ENCODE measurements at places on chromosomes 3 and 15.

GRCh38 chr15:101111570-101112262 is 140.1 kb downstream of the CHSY1 start:
- no peak for DNase-seq

- no peak for DNase-seq
Measured at GRCh38 chr3:119653876-119654275, 6.5 kb downstream of the POPDC2 start.

GRCh38 chr3:139937674-139938279 is 2.8 kb downstream of the CLSTN2 start:
- no peak for DNase-seq

GRCh38 chr3:177824190-177824786 is 627.0 kb upstream of the TBL1XR1 start:
- no peak for DNase-seq

DNA sequence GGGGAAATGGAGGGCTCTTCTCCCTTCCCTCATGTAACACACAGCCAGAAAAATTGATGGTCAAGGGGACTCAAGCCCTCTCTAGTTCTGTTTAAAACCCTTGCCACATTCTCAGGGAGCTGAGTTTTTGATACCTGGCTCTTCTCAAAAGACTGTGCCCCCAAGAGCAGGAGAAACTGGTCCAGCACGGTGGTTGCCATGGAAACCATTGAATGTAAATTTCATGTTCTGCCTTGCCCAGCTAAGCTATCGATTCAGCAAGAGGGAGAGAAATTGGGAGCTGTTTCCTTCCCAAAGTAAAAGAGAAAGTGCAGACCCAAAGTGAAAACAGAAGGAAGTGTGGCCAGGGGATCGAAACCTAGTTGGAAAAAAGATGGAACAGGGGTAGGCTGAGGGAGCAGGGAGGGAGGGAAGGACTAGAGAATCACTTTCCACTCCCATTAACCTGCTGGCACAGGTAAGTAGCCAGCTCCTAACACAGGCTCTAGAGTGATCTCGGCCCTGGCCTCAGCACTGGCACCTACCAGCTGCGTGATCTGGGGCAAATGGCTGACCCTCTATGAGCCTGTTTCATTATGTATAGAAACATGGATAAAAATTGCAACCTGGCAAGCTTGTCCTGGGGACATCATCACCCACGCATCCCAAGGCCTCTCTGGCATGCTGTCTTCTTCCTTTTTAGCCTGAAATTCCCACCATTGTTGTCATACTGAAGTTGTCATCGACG is 140.9 kb downstream of the TPRA1 start:
- DNase-seq = no peak

DNA sequence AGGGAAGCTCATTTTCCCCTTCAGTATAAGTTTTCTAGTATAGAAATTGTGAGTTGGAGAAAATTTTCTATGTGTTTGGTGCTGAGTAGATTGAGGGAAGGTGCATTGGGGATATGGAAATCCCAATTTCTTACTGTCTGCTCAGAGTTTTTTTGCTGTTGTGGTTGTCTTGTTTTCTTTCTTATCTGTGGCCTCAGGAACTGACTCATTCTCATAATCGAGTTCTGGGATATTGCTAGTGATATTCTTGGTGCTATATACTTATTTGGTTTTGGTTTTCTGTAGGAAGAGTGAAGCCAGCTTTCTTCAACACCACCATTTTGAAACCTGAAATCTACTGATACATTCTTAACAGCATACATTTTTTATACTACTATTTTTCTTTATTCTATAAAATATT is 869.2 kb downstream of the DIPK2A start:
- no peak for DNase-seq

- DNase-seq = no peak
Measured at GRCh38 chr15:43102187-43102586, 3.7 kb downstream of the UBR1 start.

DNA sequence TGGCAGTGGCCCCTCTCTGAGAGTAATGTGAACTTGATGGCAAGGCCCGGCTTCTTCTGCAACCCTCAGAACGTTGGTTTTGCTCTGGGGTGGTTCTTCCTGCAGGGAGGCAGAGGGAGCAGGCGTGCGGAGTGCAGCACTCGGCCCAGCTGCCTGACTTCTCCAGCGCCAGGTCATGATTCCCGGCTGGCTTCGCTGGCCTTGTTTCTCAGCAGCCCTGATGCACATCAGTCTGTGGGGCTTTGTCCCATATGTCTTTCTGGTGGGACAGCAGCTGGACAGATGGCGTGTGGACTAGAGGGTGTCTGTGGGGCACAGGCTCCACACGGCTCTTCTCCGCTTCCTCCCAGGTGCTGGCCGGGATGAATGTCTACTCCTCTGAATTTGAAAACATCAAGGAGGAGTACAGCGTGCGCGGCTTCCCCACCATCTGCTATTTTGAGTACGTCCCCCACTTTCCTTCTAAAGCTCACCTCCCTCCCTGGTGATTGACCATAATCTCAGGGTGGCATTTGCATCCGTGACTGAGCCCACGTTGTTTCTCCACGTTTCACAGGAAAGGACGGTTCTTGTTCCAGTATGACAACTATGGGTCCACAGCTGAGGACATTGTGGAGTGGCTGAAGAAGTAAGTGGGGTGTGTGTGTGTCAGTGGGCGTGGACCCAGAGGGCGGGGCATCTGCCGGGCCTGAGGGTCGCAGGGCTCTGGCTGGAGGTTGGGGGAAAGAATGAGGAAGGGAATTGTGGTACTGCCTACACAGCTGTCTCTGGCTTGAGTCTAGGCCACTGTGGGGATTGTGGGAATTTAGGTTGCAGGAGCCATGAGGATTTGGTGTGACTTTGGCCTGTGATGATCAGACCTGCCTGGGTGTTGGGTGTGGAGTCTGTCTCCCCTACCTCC is 57.1 kb downstream of the PDIA5 start:
- no peak for DNase-seq

GRCh38 chr3:100001526-100002270 is 112.6 kb downstream of the FILIP1L start:
- no peak for DNase-seq

DNA sequence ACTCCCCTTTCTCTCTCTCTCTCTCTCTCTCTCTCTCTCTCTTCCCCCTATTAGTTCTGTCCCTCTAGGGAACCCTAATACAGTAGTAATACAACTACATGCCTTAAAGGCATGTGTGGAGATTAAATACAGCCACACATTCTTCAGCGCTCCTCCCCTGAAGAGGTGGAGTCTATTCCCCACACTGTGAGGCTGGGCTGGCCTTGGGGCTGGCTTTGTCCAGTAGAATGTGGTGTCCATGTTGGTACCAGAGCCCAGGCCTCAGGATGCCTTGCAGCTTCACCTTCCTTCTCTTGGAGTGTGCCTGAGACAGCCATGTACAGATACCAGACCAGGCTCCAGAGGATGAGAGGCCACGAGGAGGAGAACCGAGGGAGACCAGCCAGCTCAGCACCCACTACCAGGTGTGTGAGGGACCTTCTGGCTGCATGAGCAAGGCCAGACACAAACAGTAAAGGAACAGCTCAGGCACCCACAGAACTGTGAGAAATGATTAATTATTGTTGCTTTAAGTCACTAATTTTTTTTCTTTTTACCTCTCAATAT is 10.7 kb downstream of the SLC6A20 start:
- no peak for DNase-seq

DNA sequence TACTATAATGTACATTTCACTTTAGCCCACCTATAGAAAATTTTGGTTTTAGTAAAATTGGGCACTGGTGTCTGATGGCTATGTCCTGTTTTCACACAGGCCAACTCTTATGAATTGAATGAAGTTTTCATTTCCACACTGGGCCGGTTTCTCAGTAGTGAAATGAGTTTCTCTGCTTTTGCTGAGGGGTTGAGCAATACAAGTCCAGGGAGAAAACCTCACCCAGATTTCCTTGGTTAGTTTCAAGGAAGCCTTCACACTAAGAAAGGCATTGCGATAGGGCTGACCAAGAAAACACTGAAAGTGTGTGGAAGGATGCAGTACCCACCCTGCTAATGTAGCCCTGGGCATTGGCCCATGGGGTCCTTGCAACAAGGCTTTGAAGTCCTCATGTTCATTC is 331.5 kb upstream of the CFAP20DC start:
- no peak for DNase-seq

DNA sequence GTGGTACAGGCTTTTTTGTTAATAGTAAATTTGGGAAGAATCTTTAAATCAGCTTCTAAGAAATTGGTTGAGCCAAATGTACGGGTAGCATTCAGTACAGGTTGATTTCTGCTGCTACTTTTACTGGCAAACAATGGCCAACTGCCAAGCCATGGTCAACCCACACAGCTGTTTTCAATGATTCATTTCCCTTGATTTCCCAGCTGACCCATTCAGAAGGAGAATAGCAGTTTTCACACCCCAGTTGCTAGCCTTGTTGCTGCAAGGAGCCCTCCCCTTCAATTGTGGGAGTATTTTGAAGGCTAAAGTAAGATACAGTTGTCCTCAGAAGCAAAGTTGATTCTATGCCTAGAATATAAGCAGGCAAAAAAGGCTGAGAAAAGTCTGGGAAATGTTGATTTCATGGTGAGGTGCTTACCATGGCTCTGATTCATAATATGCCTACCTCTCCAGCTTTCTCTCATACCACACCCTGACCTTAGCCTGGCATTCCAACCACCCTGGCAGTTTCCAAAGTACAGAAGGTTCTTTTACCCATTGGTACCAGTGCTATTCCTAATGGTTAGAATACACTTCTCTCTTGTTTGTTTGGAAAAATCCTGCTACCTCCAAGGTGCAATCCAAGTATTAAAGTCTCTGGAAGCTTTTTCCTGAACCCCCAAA is 320.3 kb upstream of the TGFBR2 start:
- no peak for DNase-seq

GRCh38 chr15:79811406-79812405 is 85.1 kb downstream of the MTHFS start:
- no peak for DNase-seq

GRCh38 chr15:58383876-58384275 is 47.9 kb upstream of the LIPC start:
- no peak for DNase-seq

DNA sequence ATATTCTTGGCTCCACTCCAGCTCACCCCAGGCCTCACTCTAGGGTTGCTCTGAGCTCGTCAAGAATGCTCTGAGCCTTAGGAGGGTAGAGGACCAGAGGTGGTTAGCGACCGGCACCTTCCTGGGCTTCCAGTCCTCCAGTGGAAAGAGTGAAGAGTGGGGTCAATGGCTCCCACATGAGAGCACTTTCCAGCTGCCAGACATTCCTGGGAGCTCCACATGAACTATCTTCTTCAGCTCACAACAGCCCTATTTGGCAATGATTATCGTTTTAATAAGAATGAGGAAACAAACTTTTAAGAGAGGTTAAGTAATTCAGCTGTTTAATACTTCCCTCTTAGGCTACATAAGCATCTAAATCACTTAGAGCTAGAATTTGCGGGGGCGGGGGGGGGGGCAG is 139.3 kb downstream of the STT3B start:
- DNase-seq = no peak

DNA sequence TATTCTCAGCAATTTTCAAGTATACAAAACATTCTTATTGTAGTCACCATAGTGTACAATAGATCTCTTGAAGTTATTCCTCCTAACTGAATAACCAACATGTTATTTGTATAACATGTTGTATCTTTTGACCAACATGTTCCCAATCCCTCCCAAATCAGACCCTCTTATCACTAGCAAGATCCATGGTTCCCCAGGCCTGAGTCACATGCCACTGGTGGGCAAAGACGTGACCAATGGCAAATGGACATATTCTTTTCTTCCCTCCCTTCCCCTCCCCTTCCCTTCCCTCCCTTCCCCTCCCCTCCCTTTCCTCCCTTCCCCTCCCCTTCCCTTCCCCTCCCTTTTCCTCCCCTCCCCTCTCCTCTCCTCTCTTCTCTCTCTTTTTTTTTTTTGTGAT is 45.4 kb downstream of the AMOTL2 start:
- no peak for DNase-seq

GRCh38 chr3:38611866-38612265 is 37.6 kb downstream of the SCN5A start:
- DNase-seq = no peak

- DNase-seq = no peak
Measured at GRCh38 chr3:172680684-172681083, 30.2 kb downstream of the NCEH1 start.

GRCh38 chr3:192917028-192917403 is 640 bp downstream of the MB21D2 start:
- peak; percentile 2 for DNase-seq

DNA sequence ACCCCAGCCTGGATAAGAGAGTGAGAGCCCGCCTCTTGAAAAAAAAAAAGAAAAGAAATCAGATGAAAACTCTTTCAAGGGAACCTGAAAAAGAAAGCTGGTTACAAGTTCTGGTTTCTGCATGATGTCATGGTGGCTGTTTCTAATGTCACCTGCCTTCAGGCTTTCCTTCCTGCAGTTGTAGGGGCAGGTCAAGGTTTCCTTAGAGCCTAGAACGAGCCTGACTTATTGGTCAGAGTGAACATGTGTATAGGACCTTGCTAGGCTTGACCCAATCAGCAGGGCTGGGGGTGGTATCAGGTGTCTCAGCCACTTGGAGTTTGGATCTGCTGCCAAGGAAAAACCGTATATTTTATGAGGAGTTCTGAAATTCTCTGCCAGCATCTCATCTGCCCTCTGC is 3.8 kb downstream of the IVD start:
- DNase-seq = no peak

GRCh38 chr15:82168296-82168695 is 94.2 kb downstream of the EFL1 start:
- no peak for DNase-seq

DNA sequence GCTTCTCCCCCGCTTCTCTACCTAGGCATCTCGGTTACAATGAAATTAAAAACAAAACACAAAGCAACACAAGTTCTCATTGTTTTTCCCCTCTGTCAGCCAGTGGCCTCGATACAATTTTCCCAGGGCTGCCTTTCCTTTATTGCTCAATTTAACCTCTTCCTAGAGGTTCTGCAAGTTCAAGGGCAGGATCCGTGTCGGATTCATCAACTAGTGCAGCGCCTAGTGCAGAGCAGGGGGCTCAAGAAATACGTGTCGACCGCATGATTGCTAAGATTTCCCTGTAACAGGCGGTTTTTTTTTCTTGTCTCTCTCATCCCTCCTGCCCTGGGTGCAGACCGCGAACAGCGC is 1.4 kb upstream of the BHLHE40 start:
- no peak for DNase-seq

DNA sequence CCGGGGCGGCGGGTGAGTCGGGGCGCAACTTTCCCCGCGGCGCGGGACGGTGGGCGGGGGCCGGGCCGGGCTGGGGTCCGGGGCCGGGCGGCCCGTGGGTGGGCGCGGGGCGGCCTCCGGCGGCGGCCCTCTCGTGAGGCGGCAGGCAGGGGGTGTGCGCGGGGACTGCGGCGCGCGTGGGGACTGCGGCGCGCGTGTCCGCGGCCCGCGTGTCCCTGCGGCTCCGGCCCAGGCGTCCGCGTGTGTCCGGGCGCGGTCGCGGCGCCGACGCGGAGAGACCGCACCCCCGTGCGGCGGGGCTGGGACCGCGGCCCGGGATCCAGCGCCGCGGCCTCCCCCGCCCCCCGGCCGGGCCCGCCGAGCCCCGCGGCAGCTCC is 349 bp downstream of the PLXNA1 start:
- no peak for DNase-seq

- no peak for DNase-seq
Measured at GRCh38 chr3:127042634-127043033, 59.7 kb downstream of the PLXNA1 start.

Measured in stimulated activated naive B cell treated with anti-CD40 and anti-IgM and Interleukin-4, amounts not matched to agents 10 μg/mL and 1 μg/mL and 100 μg/mL, for 72 hours (primary cell).